ENCODE measurements at places on chromosomes 16 and 17.
A peak's percentile ranks its signal among the peaks of the same experiment; 100 is the strongest.

DNA sequence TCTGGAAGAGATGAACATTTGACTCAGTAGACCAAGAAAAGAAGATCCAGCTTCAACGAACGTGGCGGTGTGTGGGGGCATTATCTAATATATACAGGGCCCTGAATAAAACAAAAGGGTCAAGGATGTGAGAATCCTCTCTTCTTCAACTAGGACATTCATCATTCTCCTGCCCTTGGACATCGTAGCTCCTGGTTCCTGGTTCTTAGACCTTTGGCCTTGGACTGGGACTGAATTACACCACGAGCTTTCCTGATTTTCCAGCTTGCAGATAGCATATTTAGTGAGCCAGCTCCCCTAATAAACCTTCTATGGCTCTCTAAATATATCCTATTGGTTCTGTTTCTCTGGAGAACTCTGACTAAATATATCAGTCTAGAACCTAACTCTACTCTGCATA lies 29.5 kb upstream of the HELZ start:
- DNase-seq, result no peak

GRCh38 chr16:65538976-65539375 lies 417.1 kb upstream of the CDH11 start:
- DNase-seq, result no peak

GRCh38 chr16:86363836-86364618 lies 146.3 kb upstream of the FOXF1 start:
- no peak for DNase-seq

DNA sequence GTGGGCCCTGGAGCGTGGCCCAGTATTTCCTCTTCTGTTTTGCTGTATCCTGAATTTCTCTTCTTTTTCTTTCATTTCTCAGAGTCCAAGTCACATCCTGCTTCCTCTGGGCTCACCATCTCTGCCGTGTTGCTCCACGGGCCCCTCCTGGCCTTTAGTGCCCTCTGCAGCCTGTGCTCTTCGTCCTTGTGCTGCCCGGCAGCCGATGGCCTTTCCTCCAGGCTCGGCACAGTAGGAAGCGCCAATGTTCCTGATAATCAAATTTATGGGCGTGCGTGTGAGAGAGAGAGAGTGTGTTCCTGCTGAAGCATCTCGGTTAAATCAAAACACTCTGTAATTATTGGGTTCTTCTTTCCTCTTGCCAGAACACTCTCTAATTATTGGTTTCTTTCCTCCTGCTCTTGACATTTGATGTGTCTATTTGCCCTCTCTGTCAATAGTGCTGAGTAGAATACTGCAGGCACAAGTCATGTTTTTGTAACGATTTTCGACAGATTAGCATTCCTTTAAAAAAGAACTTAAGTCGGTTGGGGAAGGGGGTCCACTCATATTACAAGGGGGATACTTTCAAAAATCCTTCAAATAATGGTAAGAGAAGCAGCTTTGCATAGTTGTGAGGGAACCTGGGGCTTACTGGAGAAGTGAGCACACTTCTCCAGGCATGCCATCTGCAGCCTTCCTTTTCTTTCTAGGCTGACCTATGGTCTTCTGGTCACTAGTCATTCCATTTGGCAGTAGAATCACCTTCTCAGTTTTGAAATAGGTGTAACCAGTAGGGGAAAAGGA lies 126.6 kb downstream of the RPTOR start:
- DNase-seq, result no peak

DNA sequence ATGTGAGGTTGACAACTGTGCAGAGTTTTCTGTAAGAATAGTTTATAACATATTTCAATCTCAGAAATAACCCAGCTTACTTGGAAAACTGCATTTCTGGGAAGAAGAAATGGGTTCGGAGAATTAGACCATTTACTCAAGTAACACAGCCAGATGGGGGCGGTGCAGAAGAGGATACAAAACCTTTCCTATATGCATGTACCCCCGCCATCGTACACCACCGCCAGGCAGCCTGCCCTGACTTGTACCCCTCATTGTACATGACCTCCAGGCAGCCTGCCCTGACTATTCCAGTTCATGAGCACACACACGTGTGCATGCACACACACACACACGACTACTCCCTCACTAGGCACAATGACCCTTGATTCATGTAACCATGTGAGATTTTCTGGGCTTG lies 154.0 kb downstream of the C16orf78 start:
- no peak for DNase-seq

GRCh38 chr16:11610580-11610979 lies 23.9 kb upstream of the LITAF start:
- no peak for DNase-seq

- DNase-seq, result no peak
Observed at GRCh38 chr17:18850679-18851078, 7.3 kb upstream of the PRPSAP2 start.

DNA sequence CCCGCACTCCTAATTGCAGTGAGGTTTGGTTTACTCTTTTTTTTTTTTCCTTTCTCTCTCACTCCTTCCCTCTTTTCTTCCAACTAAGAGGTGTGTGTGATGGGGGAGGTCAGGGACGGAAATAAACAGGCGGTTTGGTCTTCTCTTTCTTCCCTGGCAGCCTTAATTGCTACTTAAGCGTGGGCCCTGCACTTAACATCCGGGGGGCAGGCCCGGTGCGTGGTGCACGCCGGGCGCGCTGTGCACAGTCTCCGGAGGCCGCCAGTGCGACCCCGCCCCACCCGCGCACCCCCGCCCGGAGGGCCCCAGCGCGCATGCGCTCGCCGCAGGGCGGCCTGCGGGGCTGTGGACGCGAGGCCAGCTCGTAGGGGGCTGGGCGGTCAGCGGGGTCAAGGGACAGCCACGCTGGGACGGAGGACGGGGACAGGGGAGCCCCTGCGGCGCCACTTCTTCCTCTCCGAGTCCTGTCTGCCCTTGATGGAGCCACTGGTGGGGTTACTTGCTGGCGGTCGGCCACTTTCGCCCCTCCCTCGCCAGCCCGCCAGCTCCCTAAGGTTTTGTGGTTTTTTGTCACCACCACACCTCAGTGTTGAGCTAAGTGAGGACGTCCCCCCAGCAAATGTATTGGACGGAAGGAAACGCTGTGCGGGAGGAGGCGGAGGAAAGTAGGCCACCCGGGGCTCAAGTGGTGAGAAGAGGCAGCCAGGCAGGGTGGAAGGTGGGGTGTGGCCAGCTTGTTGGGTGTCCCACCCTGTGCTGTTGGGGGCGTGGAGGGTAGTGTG lies 120.9 kb downstream of the MRM1 start:
- DNase-seq, result no peak

DNA sequence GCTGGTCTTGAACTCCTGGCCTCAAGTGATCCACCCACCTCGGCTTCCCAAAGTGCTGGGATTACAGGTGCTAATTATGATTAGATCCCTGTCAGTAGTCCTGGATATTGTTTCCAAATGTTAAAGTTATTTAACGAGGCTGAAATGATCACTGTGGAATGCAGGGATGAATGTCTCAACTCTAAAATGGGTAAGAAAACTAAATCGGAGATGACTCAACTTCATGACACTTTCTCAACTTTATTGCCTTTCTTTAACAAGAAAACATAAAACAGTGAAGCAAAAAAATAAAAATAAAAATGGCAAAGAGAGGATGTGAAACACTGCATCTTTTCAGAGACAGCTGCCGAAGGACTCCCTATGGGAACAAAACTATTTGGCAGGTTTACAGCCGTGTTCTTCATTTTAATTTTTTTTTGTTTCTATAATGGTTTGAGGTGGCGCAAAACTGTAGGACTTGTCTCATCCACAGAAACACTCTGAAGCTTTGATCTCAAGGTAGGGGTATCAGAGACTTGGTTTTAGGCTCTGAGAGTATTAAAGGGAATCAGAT lies 382.0 kb downstream of the GRIN2A start:
- no peak for DNase-seq

DNA sequence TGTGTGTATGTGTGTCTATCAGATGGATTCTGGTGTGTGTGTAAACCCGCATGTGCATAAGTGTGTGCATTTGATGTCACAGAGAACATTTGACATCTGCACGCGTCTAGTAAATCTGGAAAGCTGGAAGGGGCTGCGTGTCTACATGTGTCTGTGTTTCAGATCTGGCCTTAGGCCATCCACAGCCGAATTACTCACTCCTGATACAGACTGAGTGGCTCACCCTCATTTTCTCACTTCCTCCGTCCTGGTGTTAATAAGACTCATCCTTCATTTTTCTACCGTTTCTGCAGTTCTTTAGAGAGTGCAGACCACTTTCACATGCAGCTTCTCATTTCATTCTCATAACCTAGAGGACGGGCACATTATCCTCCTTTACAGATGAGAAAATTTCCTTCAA lies 491.6 kb downstream of the CDH13 start:
- DNase-seq, result no peak

DNA sequence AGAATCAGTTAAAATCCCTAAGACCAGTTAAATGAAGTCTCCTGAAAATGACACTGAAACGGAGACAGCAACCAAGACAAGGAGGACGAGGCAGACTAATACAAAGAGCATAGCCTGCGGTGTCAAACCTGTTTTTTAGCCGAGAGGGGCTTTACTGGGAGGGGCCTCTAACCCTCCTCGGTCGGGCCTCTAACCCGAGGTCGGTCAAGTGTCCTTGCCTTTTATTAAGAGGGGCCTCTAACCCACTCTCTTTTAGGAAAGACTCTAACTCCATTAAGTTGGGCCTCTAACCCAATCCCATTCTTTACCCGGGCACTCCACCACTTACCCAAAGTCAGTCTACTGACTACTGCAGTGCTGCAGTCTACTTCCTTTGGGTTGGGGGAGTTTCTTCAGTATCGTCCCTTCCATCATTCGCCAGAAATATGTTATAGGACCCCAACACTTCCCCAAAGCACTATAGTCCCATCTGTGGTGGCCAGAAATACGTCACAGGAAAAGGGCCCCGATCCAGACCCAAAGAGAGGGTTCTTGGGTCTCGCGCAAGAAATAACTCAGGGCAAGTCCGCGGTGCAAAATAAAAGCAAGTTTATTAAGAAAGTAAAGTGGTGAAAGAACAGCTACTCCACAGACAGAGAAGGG lies 39.2 kb upstream of the ARL4D start:
- no peak for DNase-seq

- no peak for DNase-seq
Observed at GRCh38 chr17:78517421-78517820, 59.8 kb downstream of the DNAH17 start.

GRCh38 chr17:66420961-66421371 lies 118.6 kb downstream of the PRKCA start:
- DNase-seq, result no peak

DNA sequence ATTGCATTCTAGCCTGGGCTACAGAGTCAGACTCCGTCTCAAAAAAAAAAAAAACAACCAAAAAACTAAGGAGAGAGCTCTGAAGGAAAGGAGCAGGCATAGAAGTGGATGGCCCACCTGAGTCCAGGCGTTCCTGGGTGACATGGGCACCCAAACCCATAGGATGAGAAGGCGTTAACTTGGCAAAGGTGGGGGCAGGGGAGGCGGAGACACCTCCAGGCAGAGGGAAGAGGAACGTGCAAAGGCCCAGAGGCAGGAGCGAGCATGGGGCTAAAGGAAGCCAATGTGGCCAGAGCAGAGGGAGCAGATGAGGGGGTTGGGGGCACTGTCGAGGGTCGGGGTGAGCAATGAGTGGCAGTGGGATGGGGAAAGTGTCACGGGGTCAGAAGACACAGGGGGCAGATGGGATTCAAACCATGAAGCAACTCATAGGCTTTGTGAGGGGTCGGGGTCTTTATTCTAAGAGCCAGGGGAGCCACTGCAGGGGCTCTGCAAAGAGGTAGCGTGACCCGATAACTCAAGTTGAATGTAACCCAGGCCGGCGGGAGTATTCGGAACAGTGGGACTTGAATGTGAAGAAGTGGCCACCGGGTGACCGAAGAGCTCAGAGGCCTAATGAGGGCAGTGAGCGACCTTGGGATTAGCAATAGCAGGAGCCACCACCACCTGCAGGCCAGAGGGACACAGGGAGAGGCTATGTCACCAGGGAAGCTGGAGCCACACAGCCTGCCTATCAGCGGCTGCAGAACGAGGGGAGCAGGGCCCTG lies 11.8 kb downstream of the TTYH2 start:
- no peak for DNase-seq

GRCh38 chr17:2814481-2815341 lies 18.5 kb downstream of the RAP1GAP2 start:
- DNase-seq, result peak; percentile 77

GRCh38 chr17:47172696-47173565 lies 16.2 kb downstream of the CDC27 start:
- no peak for DNase-seq

DNA sequence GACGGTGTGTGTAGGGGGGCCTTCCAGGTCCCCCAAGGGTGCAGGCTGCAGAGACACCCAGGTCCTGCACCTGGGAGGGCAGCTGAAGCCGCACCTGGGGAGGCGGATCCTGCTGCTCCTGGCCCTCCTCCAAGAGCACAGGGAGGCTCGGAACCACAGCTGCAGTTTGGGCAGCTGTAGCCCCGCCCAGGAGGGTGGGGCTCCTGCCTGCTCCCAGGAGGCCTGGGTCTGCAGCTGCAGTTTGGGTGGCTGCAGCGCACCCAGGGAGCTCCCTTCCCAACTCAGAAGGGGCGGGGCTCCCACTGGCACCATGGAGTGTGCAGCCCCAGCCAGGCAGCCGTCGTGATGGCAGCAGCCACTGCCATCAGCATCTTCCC lies 69.4 kb upstream of the NKD1 start:
- no peak for DNase-seq

DNA sequence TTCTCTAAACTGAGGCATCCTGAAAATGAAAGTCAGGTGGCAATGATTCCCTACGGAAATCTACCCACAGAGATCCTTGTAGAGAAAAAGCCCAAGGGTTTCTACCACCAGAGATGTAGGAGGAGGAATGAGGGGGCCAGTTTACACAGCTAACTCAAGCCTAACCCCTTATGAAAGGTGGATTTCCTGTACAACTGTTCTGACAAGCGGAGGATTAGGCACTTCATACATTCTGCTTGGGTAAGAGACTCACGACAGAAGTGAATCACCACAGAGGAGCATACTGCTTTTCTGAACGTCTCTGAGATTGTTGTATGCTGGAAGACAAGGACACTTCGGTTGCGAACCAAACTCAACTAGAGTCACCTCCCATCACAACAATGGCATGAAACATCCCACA lies 72.7 kb downstream of the SMG6 start:
- DNase-seq, result no peak

- no peak for DNase-seq
Observed at GRCh38 chr17:27804113-27804512, 3.8 kb upstream of the NOS2 start.

DNA sequence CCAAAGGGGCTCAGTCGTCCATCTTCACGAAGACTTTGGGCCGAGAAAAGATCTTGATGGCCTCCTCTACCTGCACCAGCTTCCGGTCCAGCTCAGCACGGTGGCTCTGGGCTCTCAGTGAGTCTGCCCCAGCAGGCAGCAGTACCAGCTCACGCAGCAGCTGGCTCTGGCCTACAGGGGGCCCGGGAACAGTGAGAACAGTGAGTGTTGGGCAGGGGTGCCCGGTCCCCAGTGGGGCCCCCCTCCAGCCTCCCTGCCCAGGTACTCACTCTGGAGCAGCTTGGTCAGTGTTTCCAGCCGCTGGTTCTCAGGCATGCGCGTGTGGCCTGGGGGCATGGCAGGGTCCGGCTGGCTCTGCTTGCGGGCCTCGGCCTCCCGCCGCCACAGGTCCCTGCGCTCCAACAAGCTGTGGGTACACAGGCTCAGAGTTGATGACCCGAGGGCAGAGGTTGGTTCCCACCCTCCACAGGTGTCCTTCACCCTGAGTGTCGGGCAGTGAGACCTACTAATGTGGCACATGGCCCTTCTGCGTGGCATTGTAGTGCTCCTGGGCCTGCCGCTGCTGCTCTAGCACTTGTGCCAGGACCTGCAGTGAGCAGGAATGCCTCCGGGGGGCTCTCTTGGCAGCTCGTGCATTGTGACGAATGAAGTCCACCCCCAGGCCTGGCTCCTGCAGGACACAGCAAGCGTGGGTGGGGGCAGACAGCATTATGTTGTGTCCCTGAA lies 2.6 kb downstream of the PARD6A start:
- DNase-seq, result peak; percentile 41
